ENCODE measurements at places on chromosomes 13 and 19.
A peak's percentile ranks its signal among the peaks of the same experiment; 100 is the strongest.

GRCh38 chr13:111897178-111897845, 169.6 kb upstream of the SOX1 start:
- no peak for DNase-seq
- H3K4me3 ChIP-seq, result no peak overlapping the region
- H3K27ac ChIP-seq, result no peak overlapping the region
- no peaks in the 10 kb centered on the region for H3K4me1 ChIP-seq

- H3K4me1 ChIP-seq, result no peaks in the 10 kb centered on the region
- no peaks in the 10 kb centered on the region for H3K36me3 ChIP-seq
Measured at GRCh38 chr13:32255724-32256109, 59.4 kb downstream of the ZAR1L start.

DNA sequence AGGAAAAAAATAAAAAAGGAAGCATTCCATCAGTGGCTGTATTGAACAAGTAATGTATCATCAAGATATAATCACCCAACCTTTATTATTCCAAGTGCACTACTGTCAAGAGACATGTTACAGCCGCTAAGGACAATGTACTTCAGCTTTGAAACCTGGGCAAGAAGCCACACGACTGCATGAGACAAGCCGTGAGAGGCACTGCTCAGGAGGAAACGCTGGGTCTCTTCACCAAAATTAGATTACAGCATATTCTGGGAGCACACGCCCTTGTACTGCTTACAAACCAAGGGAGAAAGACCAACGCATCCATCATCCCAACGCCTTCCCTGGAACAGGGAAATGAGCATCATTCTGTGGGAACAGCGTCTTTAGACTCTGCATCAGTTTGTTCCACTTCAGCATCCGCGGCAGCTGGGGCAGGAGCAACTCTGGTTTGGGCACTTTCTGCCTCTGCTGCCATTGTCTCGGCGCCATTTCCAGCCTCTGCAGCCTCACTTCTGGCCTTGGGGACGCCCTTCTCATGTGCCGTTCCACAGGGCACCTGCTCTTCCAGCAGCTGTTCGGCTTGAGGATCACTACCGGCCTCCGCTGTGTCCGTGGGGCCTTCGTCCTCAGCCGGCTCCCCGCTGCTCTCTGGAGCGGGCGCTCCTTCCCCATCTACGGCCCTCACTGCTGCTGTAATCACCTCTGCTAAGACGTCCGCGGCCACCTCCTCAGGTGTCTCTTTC, 22.4 kb upstream of the BRD4 start:
- H3K4me3 ChIP-seq, result no peak overlapping the region
- no peaks in the 10 kb centered on the region for H3K27me3 ChIP-seq
- no peak overlapping the region for H3K27ac ChIP-seq
- H3K4me1 ChIP-seq, result no peaks in the 10 kb centered on the region
- no peak for DNase-seq
- no peaks in the 10 kb centered on the region for H3K36me3 ChIP-seq

DNA sequence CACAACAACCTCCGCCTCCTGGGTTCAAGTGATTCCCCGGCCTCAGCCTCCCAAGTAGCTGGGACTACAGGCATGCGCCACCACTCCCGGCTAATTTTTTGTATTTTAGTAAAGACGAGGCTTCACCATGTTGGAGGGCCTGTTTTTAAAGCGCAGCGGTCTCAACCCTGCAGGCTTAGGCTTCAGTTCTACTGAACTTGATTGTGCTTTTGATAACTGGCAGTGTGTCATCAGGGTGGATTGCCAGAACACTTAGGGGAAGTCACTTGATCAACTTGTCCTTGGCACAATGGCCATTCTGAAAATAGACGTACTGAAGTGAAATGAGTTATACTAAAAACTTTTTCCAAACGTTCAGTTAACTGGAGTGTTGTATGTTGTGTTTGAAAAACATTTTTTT, 472.2 kb downstream of the KLF5 start:
- H3K27me3 ChIP-seq, result no peaks in the 10 kb centered on the region
- H3K4me3 ChIP-seq, result no peak overlapping the region
- peak overlapping the region; percentile 71 for H3K27ac ChIP-seq
- H3K4me1 ChIP-seq, result no peaks in the 10 kb centered on the region
- no peaks in the 10 kb centered on the region for H3K36me3 ChIP-seq

- no peak overlapping the region for H3K4me3 ChIP-seq
- no peaks in the 10 kb centered on the region for H3K36me3 ChIP-seq
- H3K27ac ChIP-seq, result no peak overlapping the region
- H3K27me3 ChIP-seq, result no peaks in the 10 kb centered on the region
- no peaks in the 10 kb centered on the region for H3K4me1 ChIP-seq
- no peak for DNase-seq
Measured at GRCh38 chr13:114249077-114249476, 14.4 kb downstream of the CDC16 start.

GRCh38 chr13:73337532-73337931, 278.7 kb downstream of the KLF5 start:
- H3K4me3 ChIP-seq, result no peak overlapping the region
- no peak overlapping the region for H3K27ac ChIP-seq
- DNase-seq, result no peak
- H3K36me3 ChIP-seq, result no peaks in the 10 kb centered on the region
- H3K27me3 ChIP-seq, result no peaks in the 10 kb centered on the region
- H3K4me1 ChIP-seq, result no peaks in the 10 kb centered on the region

GRCh38 chr13:79973533-79973963, 367.4 kb downstream of the SPRY2 start:
- H3K27me3 ChIP-seq, result no peaks in the 10 kb centered on the region
- DNase-seq, result no peak
- H3K27ac ChIP-seq, result no peak overlapping the region
- H3K4me3 ChIP-seq, result no peak overlapping the region
- no peaks in the 10 kb centered on the region for H3K36me3 ChIP-seq
- no peaks in the 10 kb centered on the region for H3K4me1 ChIP-seq

DNA sequence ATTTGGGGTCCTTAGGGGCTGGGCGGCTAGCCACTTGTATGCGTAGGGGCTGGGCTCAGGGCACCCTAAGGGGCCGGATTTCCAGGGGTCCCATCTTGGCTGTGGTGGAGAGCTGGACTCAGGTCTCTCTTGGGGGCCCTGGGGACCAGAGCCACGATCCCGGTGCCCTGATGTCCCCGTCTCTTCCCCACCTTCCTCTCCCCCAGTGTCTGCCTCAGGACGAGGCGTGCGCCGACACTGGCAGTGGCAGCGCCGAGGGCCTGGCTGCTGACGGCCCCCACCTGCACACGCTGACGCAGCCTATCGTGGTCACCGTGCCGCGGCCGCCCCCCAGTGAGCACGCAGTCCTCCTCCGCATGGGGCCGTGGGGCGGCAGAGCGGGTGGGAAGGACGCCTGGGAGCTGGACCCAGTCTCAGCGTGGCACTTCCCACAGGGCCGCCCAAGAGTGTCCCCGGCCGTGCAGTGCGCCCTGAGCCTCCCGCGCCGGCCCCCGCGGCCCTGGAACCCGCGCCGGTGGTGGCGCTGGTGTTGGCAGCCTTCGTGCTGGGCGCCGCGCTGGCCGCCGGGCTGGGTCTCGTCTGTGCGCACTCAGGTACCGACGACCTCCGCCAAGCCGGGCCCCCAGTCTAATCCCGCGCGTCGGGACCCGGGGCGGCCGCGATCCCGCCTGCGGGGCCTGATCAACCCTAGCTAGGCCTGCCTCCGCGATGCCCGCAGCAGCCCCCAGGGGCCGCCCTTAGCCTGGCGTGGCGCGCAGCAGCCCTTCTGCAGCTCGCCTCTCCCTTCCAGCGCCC, 2.7 kb upstream of the SNAPC2 start:
- no peak overlapping the region for H3K4me3 ChIP-seq
- H3K36me3 ChIP-seq, result peaks cover 13% of the 10 kb centered on the region
- peaks cover 25% of the 10 kb centered on the region for H3K27me3 ChIP-seq
- peak overlapping the region; percentile 68 for H3K27ac ChIP-seq
- no peak for DNase-seq
- peaks cover 21% of the 10 kb centered on the region for H3K4me1 ChIP-seq

DNA sequence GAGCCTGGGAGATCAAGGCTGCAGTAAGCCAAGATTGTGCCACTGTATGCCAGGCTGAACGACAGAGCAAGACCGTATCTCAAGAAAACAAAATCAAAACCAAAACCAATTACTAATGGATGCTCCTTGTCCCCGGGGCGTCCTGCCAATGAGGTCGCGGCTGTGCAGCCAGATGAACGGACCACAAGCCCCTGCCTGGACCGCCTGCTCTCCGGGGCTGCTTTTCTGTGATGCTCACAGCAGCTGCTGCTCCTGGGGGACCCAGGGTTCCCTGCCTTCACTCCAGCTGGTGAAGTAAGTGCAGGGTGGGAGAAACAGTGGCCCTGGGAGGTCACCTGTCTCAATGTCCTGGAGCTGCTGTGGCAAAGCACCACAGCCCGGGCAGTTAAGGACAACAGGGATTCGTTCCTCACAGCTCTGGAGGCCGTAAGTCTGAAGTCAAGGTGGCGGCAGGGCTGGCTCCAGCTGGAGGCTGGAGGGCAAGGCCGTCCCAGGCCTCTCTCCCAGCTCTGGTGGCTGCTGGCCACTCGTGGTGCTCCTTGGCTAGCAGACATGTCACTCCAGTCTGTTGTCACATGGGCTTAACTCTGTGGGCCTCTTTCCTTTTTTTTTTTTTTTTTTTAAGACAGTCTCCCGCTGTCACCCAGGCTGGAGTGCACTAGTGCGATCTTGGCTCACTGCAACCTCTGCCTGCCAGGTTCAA, 10.1 kb downstream of the COPE start:
- DNase-seq, result peak; percentile 81
- H3K4me1 ChIP-seq, result peaks cover 18% of the 10 kb centered on the region
- H3K27me3 ChIP-seq, result no peaks in the 10 kb centered on the region
- H3K27ac ChIP-seq, result no peak overlapping the region
- H3K36me3 ChIP-seq, result peaks cover 66% of the 10 kb centered on the region

- DNase-seq, result peak; percentile 56
- no peaks in the 10 kb centered on the region for H3K4me1 ChIP-seq
Measured at GRCh38 chr19:34639491-34640085, 37.4 kb downstream of the SCGB2B2 start.

DNA sequence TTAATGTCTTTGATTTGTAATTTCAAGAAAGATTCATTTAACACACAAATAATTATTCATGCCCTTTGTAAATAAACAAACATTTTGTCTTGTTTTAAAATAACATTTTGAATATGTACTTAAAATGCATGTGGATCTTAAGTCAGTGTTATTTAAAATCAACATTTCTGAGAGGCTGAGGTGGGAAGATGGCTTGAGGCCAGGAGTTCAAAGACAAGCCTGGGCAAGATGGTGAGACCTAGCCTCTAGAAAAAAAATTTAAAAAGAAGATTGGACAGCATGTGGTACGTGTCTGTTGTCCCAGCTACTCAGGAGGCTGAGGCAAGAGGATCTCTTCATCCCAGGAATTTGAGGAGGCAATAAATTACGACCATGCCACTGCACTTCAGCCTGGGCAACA, 1268.2 kb downstream of the SLITRK1 start:
- no peaks in the 10 kb centered on the region for H3K36me3 ChIP-seq
- no peaks in the 10 kb centered on the region for H3K27me3 ChIP-seq
- H3K27ac ChIP-seq, result no peak overlapping the region
- H3K4me1 ChIP-seq, result no peaks in the 10 kb centered on the region
- no peak for DNase-seq

GRCh38 chr13:106173346-106173745, 362.1 kb downstream of the EFNB2 start:
- H3K36me3 ChIP-seq, result no peaks in the 10 kb centered on the region
- no peaks in the 10 kb centered on the region for H3K4me1 ChIP-seq
- H3K4me3 ChIP-seq, result no peak overlapping the region
- no peaks in the 10 kb centered on the region for H3K27me3 ChIP-seq

- no peak overlapping the region for H3K27ac ChIP-seq
- no peaks in the 10 kb centered on the region for H3K27me3 ChIP-seq
- H3K4me1 ChIP-seq, result peaks cover 3% of the 10 kb centered on the region
- DNase-seq, result no peak
- H3K4me3 ChIP-seq, result no peak overlapping the region
Measured at GRCh38 chr13:96673825-96674224, 320.5 kb downstream of the OXGR1 start.

DNA sequence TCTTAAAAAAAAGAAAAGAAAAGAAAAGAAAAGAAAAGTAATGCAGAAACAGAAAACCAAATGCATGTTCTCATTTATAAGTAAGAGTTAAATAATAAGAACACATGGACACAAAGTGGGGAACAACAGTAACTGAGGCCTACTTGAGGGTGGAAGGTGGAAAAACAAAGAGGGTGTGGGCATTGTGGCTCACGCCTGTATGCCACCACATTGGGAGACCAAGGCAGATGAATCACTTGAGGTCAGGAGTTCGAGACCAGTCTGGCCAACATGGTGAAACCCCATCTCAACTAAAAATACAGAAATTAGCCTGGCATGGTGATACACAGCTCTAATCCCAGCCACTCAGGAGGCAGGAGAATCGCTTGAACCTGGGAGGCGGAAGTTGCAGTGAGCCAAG, 8.1 kb downstream of the ZNF708 start:
- H3K4me1 ChIP-seq, result peaks cover 15% of the 10 kb centered on the region
- DNase-seq, result no peak
- no peak overlapping the region for H3K4me3 ChIP-seq
- H3K36me3 ChIP-seq, result peaks cover 3% of the 10 kb centered on the region

GRCh38 chr19:43563816-43564457, 11.4 kb downstream of the XRCC1 start:
- DNase-seq, result no peak
- no peaks in the 10 kb centered on the region for H3K27me3 ChIP-seq
- H3K4me1 ChIP-seq, result peaks cover 10% of the 10 kb centered on the region
- H3K36me3 ChIP-seq, result no peaks in the 10 kb centered on the region
- no peak overlapping the region for H3K27ac ChIP-seq
- no peak overlapping the region for H3K4me3 ChIP-seq

GRCh38 chr13:110266431-110266809, 40.5 kb downstream of the COL4A1 start:
- DNase-seq, result no peak
- peaks cover 17% of the 10 kb centered on the region for H3K4me1 ChIP-seq
- H3K4me3 ChIP-seq, result no peak overlapping the region
- no peaks in the 10 kb centered on the region for H3K36me3 ChIP-seq
- peak overlapping the region; percentile 39 for H3K27ac ChIP-seq

GRCh38 chr13:114304346-114305034, 9.8 kb upstream of the CHAMP1 start:
- no peak overlapping the region for H3K4me3 ChIP-seq
- no peaks in the 10 kb centered on the region for H3K27me3 ChIP-seq
- DNase-seq, result no peak

DNA sequence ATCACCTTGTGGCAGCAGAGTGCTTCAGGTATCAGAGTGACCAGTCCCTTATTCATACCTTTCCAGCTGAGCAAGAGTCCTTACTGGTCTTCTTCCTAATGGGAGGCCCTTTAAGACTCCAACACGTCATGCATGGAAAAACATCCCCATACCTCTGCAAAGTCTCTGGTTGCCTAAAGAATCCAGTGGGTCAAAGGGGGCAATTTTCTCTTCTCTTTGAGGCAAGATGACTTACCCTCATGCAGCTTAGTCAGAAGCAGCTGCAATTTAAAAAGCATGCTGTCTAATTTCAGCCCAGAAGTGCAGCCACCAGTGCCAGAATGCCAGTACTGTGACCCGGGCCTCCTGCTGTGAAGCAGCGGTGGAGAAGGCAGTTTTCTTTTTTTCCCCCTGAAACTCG, 18.7 kb downstream of the PPP5C start:
- H3K36me3 ChIP-seq, result peaks cover 21% of the 10 kb centered on the region
- H3K4me3 ChIP-seq, result no peak overlapping the region
- H3K4me1 ChIP-seq, result no peaks in the 10 kb centered on the region
- no peak overlapping the region for H3K27ac ChIP-seq
- H3K27me3 ChIP-seq, result no peaks in the 10 kb centered on the region

- DNase-seq, result no peak
- no peaks in the 10 kb centered on the region for H3K27me3 ChIP-seq
- H3K36me3 ChIP-seq, result no peaks in the 10 kb centered on the region
- H3K27ac ChIP-seq, result no peak overlapping the region
Measured at GRCh38 chr19:39936020-39936419, 1.6 kb upstream of the FCGBP start.
